NCI-H446 treated with DMSO at 0.1 percent for 48 hours (cell line): ENCODE measurements at places on chromosomes 2 and 18.

DNA sequence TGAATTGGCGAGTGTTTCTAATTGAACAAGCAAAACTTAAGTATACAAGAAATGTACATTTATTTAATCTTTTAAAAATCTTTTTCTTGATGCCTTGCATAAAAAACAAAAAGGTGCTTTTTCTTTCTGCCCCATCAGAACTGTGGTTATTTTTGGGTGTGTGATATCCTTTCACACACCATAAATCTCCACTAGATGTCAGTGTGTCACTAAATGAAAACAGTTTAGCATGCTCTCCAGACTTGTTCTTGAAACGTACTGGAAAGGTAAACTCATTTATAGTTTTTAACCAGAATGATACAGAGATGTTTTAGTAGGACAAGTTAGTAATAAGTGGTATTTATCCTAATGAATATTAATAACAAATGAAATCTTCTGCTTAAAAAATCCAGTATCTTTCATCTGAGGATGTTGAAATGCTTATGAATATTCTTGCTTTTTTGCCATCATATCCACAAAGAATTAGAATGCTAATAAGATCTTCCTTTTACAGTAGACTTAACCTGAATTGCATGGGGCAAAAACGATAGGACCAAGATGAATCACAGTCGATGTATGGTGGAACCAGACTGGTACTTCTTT is 96.8 kb downstream of the UBE2E3 start:
- peak; percentile 50 for DNase-seq

GRCh38 chr18:58077329-58077728 is 33.3 kb downstream of the NEDD4L start:
- no peak for DNase-seq

DNA sequence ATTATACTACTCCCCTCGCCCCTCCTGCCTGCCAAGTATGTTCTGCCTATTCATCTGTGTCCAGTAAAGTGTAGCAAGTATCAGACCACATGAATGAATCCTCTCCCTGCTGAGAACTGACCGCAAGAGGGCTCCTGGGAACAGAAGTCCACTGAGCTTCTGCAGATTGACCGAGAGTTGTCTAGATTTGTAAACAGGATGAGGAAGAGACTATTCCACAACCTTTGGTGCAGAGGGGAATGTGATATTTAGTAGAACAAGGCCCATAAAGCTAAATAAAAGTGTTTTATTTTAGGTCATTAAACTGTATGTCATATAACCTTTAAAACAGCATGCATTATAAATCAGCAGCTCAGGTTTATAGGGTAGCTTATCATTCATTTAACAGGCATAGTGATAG is 377.0 kb downstream of the DCC start:
- no peak for DNase-seq

DNA sequence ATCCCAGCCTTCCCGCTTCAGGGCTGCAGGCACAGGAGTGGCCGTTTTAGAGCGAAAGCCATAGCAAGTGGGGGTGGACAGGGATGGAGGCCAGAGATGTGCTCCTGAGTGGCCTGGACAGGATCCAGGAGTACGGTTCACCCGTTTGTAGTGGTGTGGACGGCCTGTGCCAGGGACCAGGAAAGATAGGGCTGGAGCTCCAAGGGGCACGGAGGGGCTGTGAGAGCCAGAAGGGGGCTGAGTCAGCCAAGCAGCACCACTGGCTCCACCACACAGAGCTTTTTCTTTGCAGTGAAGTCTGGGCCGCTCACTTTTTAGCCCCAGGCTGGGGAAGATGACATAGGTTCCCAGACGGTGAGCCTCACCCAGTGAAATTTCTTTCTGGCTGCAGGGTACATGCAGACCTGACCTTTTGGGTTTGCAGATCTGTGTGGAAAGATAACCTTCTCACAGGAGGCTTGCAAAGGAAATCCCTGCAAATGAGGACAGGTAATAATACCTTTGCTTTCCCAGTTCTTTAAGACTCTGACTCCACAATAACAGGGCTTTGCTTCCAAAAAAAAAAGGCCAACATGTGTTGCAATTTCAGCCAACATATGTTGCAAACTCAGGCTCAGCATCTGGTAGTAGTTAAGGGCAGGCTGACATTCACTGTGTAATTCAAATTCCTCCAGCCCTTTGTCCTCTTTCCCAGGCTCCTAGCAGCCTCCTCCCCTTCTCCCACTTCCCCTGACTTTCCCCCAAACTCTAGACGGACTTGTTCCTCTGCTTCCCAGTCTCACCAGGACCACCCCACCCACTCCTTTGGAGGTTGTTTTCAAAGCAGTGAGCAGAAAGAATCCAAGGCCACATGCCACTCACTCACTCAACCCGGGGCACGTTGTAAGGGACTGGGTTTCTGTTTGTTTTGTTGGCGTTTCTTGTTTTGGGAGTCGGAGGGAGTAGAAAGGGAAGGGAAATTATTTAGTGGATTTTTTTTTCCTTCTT is 20.3 kb upstream of the LAPTM4A start:
- DNase-seq = peak; percentile 44

GRCh38 chr2:55966401-55967118 is 43.0 kb upstream of the EFEMP1 start:
- DNase-seq = peak; percentile 45

- no peak for DNase-seq
Observed at GRCh38 chr2:145751629-145752028, 1231.7 kb upstream of the ZEB2 start.

DNA sequence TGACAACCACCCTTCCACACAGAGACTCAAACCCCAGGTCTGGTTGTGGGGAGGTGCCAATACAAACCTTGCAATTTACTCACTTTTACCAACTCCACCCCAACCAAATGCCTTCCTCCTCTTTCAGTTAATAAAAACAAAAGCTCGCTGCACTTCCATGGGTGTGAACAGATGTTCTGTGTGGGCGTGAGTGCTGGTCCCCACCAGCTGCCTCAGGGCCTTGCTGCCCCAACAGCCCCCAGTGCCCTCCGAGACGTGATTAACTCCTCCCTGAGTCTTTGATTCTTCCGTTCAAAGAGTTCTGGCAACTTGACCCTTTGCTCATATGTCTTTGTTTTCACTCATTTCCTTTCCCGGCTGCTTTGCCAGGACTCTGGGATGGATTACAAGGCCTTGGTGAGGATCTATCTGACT is 258.9 kb upstream of the CXCR4 start:
- DNase-seq = peak; percentile 68
